ENCODE measurements at places on chromosomes 5 and 9. TPM values are rescaled to one million over a fixed set of nuclear protein-coding genes. Genes with fewer than 3 reads are reported as not detected.
A peak's percentile ranks its signal among the peaks of the same experiment; 100 is the strongest.

GRCh38 chr9:96856363-96857286, 2.3 kb upstream of the ZNF782 start:
- DNase-seq: peak; percentile 77

Gene PCDHB15
- total RNA-seq: 0.27 TPM

DNA sequence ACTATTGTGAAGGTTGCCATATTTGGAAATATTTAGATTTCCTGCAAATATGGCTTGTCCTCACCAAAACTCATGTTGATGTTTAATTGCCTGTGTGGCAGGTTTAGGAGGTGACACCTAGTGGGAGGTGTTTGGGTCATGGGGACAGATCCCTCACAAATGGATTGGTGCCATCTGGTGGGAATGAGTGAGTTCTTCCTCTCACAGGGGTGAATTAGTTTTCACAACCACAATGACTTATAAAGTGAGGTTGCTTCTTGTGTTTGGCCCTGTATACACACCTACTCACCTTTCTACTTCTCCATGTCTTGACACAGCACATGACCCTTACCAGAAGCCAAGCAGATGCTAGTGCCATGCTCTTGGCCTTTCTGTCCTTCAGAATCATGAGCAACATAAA, 41.1 kb downstream of the ISOC1 start:
- no peak for DNase-seq

- DNase-seq: no peak
Measured at GRCh38 chr9:129407905-129408452, 212.9 kb downstream of the C9orf50 start.

GRCh38 chr5:165894916-165895315, 2389.5 kb downstream of the MAT2B start:
- no peak for DNase-seq

Gene SLC6A19
- total RNA-seq: 56.2 TPM

GRCh38 chr9:84671586-84672521, 2.3 kb downstream of the NTRK2 start:
- no peak for DNase-seq

GRCh38 chr5:39517800-39518199, 93.0 kb upstream of the DAB2 start:
- DNase-seq: no peak

All from colonic mucosa (tissue), 4 donors.